ENCODE measurements at places on chromosomes 5 and 9.

GRCh38 chr9:68704814-68705530 lies at the start of gene PIP5K1B:
Gene PIP5K1B (plus strand): TSS chr9:68705240. CDS start chr9:68822615, 117,375 bp downstream.
- peak; percentile 2 for DNase-seq

- no peak for DNase-seq
These were observed 6.2 kb downstream of the KIF4B start for GRCh38 chr5:155019601-155020226.

- peak; percentile 13 for DNase-seq
These were observed 481 bp downstream of the MRPL36 start for GRCh38 chr5:1799110-1799601.

- DNase-seq: no peak
These were observed 214.2 kb upstream of the MPDZ start for GRCh38 chr9:13493697-13494096.

- no peak for DNase-seq
These were observed 34.7 kb downstream of the TMEM167A start for GRCh38 chr5:83042507-83042906.

DNA sequence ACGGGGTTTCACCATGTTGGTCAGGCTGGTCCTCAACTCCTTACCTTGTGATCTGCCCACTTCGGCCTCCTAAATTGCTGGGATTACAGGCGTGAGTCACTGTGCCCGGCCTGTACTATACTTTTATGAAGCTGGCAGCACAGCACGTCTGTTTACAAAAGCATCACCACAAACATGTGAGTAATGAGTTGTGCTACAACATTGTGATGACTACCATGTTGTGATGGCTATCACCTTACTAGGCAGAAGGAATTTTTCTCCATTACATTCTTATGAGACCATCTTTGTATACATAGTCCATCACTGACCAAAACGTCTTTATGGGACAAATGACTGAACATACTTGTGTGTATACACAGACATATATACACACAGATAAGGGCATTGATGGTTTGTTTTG lies 1019.0 kb downstream of the CDH18 start:
- no peak for DNase-seq

DNA sequence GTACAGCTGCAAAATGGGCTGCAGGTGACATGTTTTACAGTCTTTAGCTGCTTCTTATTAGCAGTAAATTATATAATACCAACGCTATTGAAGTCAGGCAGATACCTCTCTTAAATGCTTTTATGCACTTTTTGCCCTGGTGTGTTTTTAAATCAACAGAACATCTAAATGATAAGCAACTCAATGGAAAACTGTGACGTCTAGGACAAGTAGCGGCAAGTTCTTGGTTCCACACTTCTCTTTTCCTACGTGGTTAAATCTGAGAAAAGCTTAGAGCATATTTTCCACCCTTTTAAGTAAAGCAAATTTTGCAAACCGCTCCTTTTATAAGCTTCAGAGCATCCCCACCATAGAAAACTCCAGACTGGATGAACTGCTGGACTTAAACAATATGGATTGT lies 58.1 kb downstream of the CEMIP2 start:
- DNase-seq: no peak

DNA sequence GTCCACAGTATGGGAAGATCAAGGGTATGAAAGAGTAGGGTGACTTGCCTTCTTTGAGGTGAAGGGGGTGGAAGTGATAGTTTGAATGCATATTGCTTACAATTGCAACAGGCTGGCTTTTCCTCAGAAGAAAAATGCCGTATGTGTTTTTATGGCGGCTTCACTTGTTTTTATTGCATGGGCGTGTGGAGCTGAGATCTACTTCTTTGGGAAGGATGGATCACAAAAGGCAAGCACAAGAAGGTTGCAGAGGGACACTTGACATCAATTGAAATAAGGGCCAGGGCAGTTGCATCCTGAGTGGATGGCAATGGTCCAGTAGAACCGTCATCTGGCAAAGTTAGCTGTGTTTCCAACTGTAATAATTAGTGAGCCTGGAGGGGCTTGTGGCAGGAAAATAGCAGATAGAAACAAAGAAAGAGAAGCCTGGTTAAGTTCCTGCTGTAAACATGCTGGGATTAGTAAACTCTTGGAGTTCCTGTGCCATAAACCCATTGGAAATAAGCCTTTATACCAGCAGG lies 138.4 kb downstream of the NTRK2 start:
- DNase-seq: no peak

- no peak for DNase-seq
These were observed 142.9 kb downstream of the SLCO4C1 start for GRCh38 chr5:102153003-102153759.

GRCh38 chr5:36646507-36647023 lies 40.2 kb downstream of the SLC1A3 start:
- no peak for DNase-seq

- DNase-seq: no peak
These were observed 806.0 kb upstream of the ZNF608 start for GRCh38 chr5:125552486-125552885.

DNA sequence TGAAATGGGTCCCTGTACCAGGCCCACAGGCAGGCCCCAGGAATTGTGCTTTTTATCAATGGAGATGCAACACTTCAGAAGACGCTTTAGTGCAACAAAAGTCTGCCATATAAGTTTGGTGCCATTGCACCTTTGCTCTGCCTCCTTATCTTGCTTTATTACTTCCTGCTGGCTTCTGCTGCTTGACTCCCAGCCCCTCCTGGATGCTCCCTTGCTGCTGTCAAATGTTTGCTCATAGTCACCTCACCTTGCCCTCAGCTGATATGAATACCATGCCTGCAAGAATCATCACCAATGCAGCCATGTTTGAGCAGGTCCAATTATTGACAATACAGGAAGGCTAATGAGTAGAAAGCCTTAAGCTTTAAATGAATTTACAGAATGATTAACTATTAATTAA lies 25.4 kb downstream of the MEGF10 start:
- no peak for DNase-seq

- DNase-seq: no peak
These were observed 51.6 kb upstream of the TXNDC8 start for GRCh38 chr9:110389148-110389750.

DNA sequence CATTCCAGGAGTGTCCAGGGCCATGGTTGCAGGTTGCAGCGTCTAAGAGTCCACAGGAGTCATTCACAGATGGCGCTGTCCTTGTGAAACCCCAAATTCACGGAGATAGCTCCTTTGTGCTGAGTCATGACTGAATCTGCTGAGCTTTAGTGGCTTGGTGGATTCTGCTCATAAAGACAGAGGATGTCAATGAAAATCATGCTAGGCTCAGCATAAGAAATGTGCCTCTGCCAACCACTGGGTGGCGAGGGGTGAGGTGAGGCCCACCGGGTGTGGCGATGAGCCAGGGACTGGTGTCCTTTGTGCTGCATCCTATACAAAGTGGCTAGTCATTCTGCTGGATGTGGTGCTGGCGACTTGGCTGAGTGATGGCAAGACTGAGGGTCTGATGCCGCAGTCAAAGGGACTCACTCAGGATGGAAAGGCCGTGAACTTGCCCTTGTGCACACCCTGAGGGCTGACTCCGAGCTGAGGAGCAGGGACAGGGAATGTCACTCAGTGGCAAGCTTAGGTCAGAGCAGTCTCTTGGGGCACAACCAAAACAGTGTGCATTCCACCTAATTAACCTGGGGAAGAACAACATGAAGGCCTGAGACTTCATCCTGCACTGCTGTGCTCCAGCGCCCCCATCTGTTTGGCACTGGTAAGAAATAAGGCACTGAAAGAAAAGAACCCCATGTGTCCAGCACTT lies 71.5 kb downstream of the DAP start:
- no peak for DNase-seq

GRCh38 chr5:123099514-123100151 lies 10.6 kb downstream of the PRDM6 start:
- no peak for DNase-seq

DNA sequence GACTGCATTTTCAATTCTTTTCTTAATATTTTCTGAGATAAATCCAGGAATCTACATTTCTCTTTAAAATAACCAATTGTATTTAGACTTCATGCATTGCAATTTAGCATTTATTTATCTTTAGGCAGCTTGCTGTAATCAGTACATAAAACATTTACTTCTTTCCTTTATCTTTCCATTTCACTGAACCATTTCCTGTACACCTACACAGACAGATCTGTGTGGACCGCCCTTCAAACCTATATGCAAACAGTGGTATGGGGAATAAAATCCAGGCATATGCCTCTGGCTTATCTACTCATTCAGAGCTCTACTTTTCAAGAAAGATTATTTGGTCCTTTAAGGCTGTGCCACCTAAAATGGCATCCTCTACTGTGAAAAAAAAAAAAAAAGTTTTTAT lies 640.0 kb downstream of the MAT2B start:
- no peak for DNase-seq

DNA sequence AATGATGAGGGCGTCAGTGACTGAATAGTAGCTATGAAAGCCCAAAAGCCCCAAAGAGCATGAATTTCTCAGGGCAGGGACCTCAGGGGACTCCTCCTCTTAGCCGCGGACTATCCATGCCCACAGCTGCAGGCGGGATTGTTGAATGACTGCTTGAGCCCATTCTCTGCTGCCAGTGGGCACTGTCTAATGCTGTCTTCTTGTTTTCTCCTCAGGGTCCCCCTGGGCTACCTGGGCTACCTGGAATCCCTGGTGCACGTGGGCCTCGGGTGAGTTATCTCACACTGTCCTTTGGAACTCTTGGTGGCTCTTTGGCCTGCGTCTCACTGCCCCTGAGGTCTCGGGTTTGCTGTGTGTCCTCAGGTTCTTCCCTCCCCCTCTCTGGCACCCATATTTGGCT lies 22.7 kb downstream of the COL27A1 start:
- DNase-seq: no peak

DNA sequence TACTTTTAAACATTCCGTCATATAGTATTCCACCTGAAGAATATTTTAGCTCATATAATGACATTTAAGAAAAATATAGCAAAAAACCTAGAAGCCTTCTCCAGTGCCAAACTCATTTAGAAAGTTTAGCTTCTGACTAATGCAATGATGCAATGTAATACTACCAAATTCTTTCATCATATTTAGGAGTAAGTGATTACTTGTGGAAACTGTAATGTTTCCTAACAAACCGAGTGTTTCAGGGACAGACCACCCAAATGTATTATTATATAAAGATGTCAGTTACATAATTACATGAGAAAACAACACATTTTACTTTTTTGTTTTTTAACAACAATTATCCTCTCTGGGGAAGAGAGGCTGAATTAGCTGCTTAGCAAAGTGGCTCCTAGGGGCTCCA lies 316.2 kb downstream of the ARL15 start:
- no peak for DNase-seq

GRCh38 chr9:124593651-124594058 lies 86.5 kb upstream of the NR5A1 start:
- DNase-seq: no peak

- DNase-seq: peak; percentile 53
These were observed 1.4 kb downstream of the OTULIN start for GRCh38 chr5:14665949-14666348.

DNA sequence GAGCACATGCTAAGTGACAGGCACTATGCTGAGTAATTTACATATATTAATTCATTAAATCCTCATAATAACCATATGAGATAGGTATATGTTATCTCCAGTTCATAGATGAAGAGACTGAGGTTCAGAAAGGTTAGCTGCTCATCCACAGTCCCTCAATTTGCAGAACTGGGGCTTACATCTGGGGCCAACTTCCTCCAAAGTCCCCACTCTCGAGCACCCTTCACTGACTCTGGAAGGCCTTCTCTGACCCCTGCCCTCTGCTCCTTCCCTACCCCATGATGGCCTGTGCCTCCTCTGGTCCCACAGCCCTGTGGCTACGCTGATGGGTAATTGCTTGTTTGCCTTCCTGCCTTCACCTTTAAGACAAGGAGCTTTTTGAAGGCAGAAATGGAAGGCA lies 71.6 kb downstream of the C5orf15 start:
- no peak for DNase-seq

GRCh38 chr9:130157079-130157478 lies 15.1 kb upstream of the NCS1 start:
- no peak for DNase-seq

DNA sequence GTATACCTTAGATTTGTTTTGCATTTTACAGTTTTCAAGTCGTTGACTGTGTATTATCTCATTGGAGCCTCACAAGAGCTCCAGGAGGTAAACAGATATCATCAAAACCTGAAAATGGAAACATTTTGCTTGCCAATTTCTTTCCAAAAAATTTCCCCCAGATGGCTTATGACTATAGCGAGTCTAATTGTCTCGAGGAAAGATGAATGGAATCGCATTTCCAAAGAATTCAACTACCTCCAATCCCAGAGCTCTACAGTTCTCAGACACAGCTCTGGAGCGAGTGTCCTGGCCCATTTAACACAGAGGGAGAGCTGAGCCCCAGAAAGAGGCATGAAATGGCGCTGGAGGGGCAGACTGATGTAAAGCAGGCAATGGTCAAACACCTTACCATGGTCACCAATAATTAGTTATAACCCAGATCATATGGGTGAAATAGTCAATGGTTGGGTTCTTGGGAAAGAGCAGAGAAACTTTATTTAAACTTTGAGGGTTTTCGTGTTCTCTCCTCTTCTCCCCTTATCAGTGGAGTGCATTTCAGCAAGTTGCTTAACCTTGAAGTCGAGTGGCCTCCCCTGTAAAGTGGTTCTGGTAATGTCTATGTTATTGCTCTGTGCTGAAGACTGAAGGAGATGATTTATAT lies 168.2 kb downstream of the ZDHHC21 start:
- no peak for DNase-seq

Data from stimulated activated naive CD4-positive, alpha-beta T cell treated with Interleukin-2 at 50 U/mL for 16 hours (primary cell).